SJCRH30 (cell line): ENCODE measurements at places on chromosomes 4 and X. TPM values are rescaled to one million over a fixed set of nuclear protein-coding genes. Genes with fewer than 3 reads are reported as not detected.

TEX11 gene
- 0.08 and 0.23 TPM in 2 replicates for total RNA-seq

PWWP3B gene
- total RNA-seq: 9.3 and 9.4 TPM in 2 replicates

- DNase-seq: peak; percentile 36
These were observed 556 bp downstream of the ATP5ME start for GRCh38 chr4:673349-674091.

GRCh38 chr4:42543762-42544161, 113.1 kb downstream of the ATP8A1 start:
- no peak for DNase-seq

DNA sequence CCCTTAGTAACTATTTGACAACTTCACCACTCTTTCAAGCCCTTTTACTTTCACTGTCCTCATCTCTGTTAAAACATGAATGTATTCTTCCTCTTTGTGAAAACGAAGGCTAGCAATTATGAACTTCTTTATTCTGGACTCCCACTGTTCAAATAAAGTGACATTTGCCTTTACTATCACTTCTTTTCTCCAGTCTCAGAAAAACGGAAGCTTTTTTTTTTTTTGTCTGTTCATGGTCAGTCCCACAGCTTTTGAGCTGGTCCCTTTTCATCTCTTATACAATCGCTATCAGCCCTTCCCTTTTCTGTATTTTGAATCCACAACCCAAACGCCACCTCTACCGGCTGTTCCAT, 327.7 kb downstream of the DKK2 start:
- DNase-seq: no peak

GRCh38 chr4:163582703-163583102, 88.2 kb downstream of the TMA16 start:
- no peak for DNase-seq

GRCh38 chr4:82436780-82437179, 6.4 kb downstream of the ENOPH1 start:
- no peak for DNase-seq

DNA sequence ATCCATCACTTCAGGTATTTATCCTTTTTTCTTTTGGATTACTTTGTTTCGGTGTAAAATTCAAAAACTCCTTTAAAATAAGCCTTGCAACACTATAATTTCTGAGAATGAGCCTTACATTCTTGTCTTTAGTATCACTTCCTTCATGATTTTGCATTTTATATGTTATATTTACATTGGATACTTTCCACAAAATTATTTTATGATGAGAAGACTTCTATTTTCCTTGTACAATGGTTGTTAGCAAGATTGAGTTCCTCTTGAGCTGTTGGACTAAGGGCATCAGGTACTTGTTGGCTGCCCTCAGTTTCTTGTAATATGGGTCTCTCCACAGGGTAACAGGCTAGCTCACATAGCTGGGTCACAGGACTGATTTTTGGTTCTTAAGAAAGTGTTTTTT, 22.7 kb upstream of the HPGDS start:
- no peak for DNase-seq

- DNase-seq: no peak
These were observed 82.9 kb downstream of the OR13H1 start for GRCh38 chrX:131626681-131627296.

DNA sequence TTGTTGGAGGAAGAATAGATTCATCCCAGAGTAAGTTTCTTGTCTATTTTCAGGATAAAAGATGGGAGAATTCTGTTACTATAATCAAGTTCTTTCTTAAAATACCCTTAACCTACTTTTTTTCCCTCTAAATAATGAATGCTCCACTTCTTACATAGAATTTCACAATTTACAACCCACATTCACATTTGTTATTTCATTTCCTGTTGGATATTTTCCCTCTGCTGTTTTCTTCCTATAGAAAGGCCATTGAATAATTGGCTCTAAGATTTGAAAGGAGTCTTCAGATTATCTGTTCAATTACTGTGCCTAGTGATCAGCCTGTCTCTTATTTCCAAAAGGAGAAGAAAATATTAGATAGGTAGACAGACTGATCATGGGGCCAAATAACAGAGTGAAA, 79.7 kb downstream of the CPE start:
- no peak for DNase-seq
